ENCODE measurements at places on chromosomes 6 and 20.

DNA sequence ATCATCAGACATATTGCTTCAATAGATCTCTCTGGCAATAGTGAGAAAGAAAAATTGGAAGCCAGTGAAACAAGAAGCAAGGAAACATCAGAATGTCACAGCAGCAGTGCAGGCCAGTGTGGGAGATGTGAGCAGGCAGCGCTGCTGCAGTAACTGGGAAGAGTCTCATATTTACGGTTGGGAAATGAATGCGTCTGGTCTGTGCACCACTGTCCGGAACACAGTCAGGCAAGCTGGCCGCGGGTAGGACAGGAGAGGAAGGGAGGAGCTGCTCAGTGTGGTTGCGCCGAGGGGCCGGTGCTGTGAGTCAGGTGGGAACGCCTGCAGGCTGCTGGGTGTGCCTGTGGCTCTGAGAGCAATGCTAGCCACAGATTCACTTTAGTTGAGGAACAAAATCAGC, 6.4 kb upstream of the PSMG4 start:
- no peak for DNase-seq

DNA sequence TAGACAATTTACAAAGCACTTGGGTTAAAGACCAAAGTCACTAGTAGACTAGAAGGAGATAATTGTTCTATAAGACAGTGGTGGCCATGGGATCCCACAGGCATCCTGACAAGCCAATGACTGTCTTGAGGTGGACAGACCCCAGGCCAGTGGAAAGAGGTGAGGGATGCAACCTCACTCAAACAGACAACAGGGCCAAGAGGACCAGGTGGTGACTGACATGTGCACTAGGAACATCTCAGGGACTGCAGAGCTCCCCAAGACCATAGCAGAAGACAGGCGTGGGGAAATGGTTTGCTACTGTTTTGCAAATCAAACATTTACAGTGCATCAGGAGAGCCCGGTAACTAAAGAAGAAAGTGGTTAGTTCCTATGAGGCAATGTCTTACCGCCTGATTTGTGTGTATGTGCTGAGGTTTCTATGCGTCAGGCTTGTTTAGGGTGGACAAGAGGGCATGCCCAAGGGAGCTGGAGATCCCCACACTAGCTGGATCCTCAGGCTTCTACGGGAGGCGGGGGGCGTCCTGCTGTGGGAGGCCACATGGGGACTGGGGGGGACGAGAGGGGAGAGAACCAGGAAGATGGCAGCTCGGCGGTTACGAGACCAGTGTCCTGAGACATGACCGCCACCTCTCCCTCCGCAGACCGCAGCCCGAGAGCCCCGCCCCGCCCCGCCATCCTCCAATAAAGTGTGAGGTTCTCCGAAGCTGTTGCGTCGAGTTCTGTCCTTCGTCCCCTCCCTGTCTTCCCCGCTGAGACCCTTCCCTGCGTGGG, 623 bp upstream of the MRPS26 start:
- DNase-seq, result peak; percentile 11

GRCh38 chr6:124961777-124962638, at the start of gene RNF217:
TSS of gene RNF217 (plus strand) at chr6:124962437. CDS start at chr6:124962545, 108 bp downstream.
- DNase-seq, result no peak

DNA sequence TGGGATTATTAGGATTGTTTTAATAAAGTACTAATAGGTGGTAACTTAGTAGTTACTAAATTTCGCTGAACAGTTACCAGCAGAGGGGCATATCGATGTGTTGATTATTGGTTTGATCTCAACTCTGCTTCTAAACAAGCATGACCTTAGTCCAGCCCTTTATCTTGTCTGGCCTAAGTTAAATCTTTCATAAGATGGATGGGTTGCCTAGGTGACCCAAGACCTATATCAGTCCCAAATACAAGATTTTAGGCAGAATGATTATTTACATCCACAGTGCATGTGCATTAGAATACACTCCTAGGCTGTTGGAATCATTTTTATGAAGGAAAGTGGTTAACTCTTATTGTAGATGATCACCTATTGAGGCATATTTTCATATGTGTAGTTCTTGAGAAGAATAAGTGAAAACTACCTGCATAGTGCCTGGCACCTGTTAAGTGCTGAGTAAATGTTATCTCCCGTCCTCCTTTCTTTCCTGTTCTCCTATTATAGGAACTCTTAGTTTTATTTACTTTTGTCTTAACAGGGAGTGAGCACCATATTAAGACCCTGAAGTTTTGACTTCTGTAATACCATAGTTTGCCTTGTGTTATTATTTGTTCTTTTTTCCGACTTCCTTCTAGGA, 1.1 kb downstream of the HSF2 start:
- no peak for DNase-seq

DNA sequence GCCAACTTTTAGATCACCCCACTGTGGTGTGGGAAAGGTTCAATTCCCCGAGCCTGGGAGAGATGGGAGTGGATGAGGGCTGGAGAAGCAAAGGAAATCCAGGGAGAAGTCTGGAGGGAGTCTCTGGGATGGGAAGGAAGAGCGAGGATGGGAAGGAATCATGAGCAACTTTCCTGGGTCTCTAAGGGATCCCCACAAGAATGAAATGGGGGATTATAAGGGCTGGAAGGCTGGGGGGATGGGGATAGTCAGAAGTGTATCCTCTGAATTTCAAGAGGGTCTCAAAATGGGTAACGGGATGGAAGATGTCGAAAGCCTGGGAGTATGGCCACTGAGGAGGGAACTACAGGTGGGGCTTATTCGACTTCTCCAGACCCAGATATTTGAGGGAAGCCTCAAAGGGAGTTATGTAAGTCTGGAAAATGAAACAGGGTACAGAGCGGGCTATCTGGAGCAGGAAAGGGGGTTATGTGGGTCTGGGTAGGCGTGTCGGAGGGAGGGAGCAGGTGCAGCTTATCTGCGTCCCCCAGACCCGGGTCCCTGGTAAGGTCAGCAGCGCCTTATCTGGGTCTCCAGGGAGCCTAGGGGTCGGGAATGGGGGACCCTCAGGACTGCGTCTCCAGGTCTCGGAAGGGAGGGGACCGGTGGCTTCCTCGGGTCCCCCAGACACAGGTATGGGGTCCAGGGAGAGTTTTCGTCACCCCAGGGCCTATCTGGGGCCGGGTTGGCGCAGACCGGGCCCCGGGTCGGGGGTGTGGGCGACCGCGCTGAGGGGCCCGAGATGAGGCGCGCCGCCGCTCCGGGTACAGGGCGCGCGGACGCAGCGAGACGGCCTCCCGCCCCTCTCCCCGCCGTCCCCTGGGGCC, 550 bp downstream of the PLAGL2 start:
- DNase-seq, result no peak

DNA sequence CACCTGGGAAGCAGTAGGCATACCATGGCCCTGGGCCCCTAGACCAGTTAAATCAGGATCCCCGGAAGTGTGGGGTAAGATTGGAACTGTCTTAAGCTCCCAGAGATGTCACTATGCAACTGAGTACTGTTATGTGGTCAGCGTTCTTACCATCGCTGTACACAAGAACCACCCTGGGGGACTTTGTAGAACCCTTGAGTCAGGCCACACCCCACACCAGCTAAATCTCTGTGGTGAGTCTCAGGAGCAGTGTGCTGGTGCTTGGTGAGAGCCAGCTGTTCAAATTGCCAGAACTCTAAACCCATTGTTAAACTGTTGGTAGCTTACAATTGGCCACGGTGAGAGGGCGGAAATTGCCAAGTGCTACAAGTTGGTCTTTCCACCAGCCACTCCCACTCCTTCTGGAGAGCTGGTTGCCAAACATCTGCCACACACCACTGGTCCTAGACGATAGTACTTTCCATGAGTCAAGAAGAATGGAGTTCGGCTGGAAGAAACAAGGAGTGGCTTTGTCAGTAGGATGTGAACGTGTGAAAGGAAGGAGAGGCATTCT, 80.5 kb upstream of the SYNDIG1 start:
- no peak for DNase-seq

DNA sequence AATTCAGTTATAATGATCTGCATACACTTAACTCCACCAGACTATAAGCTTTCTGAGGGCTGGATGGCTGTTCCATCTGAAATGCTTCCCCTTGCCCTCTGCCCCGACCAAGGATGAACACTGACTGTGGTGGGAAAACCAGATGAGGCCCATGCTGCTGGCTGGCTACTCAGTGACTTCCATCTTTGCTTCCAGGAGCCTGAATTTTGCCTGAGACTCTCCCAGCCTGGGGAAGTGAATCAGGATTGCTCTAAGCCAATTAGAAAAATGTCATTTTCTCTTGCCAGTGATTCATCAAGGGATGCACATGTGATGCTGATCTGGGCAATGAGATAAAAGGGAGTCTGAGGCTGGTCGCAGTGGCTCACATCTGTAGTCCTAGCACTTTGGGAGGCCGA, 1.7 kb upstream of the TOMM34 start:
- no peak for DNase-seq

DNA sequence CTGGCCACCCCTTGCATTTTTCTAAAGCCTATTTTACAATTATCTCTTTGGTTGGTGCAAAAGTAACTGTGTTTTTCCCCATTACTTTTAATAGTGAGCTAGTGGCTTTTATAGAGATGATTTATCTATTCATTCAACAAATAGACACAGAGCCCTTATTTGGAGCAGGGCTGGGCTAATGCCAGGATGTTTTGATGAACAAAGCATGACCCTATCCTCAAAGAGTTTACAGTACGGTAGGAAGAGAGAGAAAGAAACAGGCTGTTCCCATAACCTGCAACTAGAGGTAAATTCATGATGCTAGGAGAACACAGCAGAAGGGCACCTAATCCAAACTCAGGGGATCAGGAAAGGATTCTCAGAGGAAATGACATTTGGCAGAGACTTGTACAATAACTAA, 37.3 kb upstream of the UST start:
- no peak for DNase-seq

All from stimulated activated CD4-positive, alpha-beta T cell treated with anti-CD3 and anti-CD28 coated beads, TNF-alpha, amount 100 ng/mL, for 4 hours (primary cell).